ENCODE measurements at places on chromosomes 6 and 20.

DNA sequence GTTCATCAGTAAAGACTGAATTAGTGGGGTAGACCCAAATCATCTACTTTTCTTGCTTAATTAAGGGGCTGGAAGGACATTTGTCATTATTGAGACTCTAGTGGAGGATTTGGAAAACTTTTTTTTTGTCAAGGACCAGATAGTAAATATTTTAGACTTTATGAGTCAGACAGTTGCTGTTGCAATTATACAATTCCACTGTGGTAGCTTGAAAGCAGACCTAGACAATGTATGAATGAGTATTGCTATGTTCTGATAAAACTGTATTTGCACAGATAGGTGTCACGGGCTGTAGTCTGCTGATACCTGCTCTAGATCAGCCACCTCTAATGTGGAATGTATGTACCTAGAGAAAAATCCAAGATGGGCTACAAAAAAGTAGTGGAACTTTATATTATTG is 175.0 kb downstream of the CARMIL1 start:
- peak; percentile 51 for DNase-seq

- no peak for DNase-seq
Measured at GRCh38 chr6:21352131-21352530, 241.4 kb upstream of the SOX4 start.

DNA sequence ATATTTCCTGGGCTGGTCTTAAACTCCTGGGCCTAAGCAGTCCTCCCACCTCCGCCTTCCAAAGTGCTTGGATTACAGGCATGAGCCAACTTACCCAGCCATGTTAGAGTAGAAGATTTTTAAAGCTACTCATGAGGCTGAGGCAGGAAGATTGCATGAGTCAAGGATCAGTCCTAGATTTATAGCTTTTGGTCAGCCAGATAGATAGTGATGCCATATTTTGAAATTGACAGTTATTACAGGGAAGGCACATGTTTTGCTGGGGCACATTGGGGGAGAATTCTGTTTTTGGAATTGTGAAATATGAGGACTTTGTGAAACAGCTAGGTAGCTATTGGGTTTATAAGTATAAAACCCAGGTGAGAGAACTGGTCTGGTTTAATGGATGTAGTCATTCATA is 40.9 kb downstream of the DOP1A start:
- DNase-seq: no peak

GRCh38 chr20:1423206-1423605 is 30.4 kb upstream of the FKBP1A start:
- DNase-seq: no peak

DNA sequence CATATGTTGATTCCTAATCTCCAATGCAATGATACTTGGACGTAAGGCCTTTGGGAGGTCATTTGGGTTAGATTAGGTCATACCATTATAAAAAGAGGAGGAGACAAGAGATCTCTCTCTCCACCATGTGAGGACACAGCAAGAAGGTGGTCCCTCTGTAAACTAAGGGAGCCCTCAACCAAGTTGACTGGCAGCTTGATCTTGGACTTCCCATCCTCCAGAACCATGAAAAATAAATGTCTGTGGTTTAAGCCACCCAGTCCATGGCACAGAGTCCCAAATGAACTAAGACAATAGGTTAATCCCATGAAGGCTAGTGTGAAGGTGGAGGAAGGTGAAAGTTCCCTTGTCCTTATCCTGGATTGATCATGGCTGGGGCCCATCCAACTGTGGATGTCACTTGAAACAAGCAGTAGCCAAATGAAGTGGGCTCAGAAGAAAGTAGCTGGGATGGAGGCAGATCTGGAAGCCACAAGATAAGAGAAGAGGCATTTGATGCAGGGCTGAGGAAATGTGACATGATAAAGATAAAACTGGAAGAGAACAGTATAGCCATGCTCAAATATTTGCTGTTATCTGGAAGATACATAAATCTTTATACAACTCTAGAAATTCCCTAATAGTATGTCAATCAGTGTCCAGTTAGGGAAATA is 99.9 kb downstream of the BANF2 start:
- DNase-seq: no peak

GRCh38 chr6:163712981-163713380 is 298.5 kb downstream of the QKI start:
- DNase-seq: no peak

DNA sequence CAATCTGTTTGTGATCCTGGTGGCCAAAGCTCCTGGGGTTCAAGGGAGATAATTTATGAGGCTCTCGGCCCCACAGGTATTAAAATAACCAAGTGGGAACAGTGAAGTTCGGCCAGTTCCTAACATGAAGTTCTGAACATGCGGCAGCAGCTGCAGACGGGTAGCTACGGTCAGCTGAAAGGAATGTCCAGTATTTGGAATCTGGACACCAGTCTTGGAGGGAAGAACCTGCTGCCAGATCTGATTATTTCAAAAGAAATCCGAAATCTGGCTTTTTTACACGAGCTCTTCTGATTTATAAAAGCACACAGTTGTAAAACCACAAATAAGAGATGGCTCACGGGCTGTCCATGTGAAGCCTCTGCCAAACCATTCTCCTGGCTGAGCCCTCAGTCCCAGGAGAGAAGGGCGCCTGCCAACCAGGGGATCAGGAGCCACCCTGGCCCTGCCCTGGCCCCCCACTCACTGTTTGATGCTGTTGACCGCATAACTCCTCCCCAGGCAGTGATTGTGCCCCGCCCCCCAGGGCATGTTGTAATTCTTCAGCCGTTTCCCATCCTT is 28.2 kb upstream of the KCNB1 start:
- peak; percentile 81 for DNase-seq

GRCh38 chr20:14155361-14155760 is 160.0 kb downstream of the MACROD2 start:
- no peak for DNase-seq

DNA sequence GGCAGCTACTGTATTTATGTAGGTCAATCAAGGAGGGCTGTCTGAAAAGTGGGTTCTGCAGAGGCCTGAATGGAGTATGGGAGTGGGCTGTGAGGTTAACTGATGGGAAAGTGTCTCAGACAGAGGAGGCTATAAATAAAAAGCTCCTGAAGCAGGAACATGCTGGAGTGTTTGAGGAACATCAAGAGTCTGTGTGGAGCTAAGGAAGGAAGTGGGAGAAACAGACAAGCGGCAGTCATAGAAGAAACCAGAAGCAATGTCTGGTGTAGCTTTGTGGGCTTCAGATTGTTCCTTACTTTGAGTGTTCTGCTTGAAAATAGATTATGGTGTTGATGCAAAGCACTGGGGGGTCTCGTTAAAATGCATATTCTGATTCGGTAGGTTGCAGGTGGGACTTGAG is 101.5 kb upstream of the OGFRL1 start:
- no peak for DNase-seq

DNA sequence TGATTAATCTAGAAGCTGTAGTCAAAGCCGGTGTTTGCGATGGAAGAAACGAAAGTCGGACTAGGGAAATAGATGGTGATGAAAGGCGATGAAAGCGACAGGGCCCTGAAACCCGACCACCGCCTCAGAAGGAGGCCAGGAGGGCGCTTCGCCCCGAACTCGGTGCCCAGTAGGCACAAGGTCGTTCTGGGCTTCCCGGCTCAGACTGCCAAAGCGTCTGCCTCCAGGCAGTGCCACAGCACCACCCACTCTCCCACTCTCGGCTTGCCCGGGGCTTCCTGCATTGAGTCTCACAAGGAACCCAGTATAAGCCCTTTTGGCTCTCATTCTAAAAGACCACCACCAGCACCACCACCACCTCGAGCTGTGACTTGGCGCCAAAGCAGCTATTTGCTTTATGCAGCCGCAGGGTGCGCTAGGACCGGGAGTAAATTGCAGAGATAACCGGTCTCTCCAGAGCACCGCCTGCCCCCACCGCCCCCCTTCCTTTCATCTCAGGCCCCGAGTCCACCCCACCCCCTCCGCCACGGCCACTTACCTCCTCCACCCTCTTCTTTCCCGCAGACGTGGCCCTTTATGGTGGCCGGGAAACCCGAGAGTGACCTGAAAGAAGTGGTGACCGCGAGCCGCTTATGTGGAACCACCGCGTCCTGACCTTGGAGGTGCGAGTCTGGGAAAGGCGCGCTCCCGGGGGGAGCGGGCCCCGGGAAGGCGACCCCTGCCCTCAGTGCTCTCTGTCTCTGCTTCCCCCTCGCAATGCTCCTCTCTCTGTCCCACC is 2.4 kb downstream of the TCF21 start:
- peak; percentile 56 for DNase-seq

DNA sequence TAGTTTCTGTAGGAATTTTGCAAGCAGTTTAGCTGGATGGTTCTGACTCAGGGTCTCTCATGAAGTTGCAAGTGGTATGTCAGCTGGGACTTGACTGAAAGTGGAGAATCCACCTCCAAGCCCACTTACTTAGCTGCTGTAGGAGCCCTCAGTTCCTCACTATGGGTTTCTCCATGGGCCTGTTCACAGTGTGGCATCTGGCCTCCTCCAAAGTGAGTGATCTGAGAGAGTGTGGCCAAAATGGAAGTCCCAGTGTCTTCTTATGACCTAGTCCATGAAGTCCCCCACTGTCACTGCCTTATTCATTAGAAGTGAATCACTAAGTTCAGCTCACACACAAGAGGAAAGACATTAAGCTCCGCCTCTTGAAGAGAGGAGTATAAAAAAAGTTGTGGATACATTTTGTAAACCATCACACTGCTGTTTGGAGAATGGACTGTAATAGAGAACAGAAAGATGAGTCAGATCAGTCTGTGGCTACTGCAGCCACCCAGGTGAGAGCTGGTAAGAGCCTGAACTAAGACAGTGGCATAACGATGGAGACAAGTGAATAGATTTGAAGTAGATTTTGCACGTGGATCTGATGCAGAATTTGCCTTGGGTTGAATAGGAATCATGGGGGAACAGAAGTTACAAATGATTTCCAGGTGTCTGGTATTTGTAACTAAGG is 4.9 kb upstream of the NELFCD start:
- DNase-seq: no peak

GRCh38 chr6:113562248-113562647 is 294.9 kb upstream of the MARCKS start:
- no peak for DNase-seq

DNA sequence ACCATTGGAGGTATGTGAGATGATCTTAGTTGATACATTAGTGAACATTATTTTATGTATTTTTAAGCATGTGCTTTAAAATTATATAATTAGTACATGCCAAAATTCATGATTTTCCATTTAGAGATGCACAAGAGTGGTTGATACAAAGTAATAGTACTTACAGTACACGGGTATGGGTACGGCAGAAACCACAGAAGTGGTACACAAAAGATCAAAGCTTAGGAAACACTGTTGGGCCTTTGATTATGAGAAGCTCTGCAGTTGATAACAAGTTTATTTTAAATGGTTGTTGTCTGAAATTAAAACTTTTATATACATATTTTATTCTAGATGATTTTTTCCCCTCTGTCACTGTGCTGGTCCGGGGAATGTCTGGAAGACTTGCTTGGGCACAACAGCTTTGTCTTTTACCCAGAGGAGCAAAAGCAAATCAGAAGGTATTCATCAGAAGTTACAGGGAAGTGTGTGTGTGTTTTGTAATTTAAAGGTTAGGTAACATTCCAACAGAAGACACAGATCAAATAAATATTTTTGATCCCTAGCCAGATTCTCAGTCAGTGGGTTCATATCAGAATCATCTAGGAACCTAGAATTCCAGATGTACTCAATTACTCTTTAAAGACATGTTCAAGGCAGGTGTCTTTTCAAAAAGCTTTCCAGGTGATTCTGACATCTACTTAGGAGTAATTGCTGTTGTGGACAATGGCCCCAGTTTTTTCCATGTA is 32.5 kb upstream of the ADIG start:
- no peak for DNase-seq

- peak; percentile 96 for DNase-seq
Measured at GRCh38 chr6:138773177-138774091, at the start of gene CCDC28A. Gene CCDC28A (plus strand): TSS chr6:138773769. CDS start chr6:138776121, 2,352 bp downstream.

DNA sequence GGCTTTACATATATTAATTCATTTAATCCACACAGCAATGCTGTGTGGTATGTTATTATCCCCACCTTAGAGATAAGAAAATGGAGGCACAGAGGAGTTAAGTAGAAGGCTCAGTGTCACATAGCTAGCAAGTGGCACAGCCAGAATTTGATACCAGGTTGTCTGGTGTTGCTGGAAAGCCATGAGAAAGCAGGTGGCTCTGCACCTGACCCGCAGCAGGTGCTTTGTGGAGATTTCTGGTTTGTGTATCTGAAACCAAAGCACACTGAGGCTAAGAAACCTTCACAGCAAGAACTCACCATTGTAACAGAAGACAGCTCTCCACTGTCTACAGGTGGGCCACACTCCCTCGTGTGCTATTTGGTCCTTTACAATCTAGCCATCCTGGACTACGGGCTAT is 7.5 kb downstream of the ELMO2 start:
- DNase-seq: no peak

GRCh38 chr20:58044286-58044685 is 184.2 kb downstream of the ANKRD60 start:
- DNase-seq: no peak

- DNase-seq: peak; percentile 54
Measured at GRCh38 chr6:157274471-157275226, 48.7 kb downstream of the TMEM242 start.

GRCh38 chr20:47704746-47705496 is 80.4 kb downstream of the SULF2 start:
- DNase-seq: no peak

- DNase-seq: peak; percentile 39
Measured at GRCh38 chr20:17969278-17969883, 563 bp downstream of the MGME1 start.

DNA sequence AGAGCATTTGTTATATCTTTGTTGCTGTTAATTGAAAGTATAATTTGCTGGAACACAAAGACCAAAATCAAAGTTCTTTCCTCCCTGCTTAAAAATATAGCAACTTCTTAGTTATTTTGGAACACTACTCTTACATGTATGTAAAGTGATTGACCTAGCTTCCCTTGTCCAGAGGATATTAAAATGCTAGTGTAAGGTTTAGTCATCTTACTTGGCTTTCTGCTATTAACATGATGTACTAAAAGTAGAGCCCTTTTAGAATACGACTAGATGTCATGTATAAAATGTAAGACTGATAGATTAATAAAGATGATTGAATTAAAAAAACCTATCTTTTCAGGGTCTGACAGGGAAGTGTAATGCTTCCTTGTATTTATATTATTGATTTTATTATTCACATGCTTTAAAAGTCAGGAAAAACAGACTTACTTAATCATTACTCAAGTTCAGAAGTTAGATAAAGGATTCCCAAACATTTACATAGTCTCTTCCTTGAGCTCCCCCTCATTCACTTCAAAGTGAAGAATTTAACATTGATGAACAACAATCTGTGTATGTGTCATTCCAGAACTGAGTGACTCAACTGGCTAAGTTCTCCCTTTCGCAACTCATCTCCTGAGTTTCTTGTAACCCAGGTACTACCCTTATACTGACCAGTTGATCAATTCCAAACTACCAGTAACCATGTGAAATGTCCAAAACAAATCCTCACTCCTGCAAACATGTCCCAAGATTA is 50.9 kb downstream of the BTBD9 start:
- DNase-seq: peak; percentile 78

DNA sequence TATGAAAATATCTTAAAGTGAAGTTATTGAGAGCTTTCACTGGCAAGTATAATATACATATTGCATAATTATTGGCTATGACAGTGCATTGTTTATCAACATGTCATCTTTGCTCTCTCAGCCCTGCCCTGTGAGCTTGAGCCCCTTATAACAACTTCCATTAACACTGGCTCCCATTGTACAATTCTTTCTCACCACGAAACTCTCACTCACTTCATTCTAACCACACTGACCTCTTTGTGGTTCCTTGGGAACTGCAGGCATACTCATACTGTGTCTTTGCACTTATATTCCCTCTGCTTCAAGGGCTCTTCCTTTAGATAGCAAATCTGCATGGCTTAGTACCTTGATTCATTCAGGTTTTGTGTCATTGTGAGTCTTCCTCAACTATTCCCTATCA is 411.8 kb downstream of the CDKAL1 start:
- DNase-seq: peak; percentile 46

All from HCEC 1CT (cell line).